Activated T-helper 17 cell treated with anti-CD3 and anti-CD28 coated beads, Interleukin-2, amount 50 U/mL, for 72 hours (primary cell): ENCODE measurements at places on chromosomes 5 and 9. TPM values are rescaled to one million over a fixed set of nuclear protein-coding genes. Genes with fewer than 3 reads are reported as not detected.

GRCh38 chr5:23466401-23466912, 41.0 kb upstream of the PRDM9 start:
- no peaks in the 10 kb centered on the region for H3K4me1 ChIP-seq
- ATAC-seq = no peak
- H3K36me3 ChIP-seq = no peaks in the 10 kb centered on the region

Gene PCDHGA3
- not detected for total RNA-seq

DNA sequence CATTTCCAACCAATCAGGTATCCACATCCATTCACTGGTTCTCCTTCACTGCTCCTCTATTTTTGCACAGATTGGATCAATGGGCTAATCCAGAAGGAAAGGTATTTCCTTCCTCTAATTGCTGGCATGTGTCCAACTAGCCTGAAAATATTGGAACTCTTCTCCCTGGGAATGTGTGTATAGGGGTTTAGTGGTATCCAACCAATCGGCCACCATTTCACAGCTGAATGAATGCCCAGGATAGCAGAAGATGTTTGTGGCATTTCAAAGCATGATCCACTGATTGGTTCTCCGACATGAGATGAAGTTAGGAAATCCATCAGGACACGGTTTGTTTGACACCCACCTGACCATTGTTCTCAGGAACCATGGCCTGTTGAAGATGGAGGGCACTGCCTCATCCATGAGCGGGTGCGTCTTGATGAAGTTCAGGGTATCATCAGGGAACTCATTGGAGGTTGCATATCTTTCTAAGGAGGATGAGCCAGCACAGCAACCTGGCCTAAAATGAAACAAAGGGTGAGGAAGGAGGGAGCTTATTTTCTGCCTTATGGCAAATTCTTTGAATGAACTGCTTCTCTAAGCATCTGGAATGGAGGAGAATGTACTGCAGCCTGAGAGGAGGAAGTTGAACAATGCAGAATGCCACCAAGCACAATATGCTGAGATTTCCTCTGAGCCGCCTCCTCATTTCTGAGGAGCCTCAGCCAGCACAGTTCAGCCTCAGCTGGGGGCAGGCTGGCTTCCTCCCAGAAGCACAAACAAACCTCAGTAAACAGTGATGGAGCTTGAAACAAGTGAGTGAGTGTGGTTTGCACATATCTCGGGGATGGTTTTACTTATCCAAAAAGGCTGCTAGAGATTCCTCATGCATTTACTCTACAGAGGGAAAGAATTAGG, 94.6 kb downstream of the SEMA6A start:
- H3K4me3 ChIP-seq = no peak overlapping the region
- no peaks in the 10 kb centered on the region for H3K4me1 ChIP-seq
- H3K27me3 ChIP-seq = no peaks in the 10 kb centered on the region
- no peak overlapping the region for H3K27ac ChIP-seq

Gene FBXW2
- 87.8 TPM for total RNA-seq

Gene QRFP
- total RNA-seq = not detected

Gene ATP10B
- not detected for total RNA-seq

DNA sequence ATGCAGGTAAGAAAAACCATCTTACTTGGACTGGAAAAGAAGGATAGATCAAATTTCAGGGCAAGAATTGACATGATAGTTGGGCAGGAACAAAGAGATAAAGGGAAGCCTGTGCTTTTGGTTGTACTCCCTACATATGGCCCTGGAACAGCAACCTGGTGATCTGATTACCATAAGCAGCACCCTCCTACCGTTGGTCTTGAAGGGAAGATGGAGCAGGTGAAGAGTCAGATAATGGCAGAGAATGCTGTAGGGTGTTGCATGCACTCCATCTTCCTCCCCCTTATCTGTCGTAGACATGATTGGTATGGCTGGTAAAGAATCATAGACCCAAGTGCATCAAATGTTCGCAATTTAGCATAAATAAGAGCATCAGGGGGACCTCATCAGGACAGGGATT, 4.7 kb downstream of the IRGM start:
- H3K4me1 ChIP-seq = peaks cover 13% of the 10 kb centered on the region
- no peaks in the 10 kb centered on the region for H3K36me3 ChIP-seq
- no peak overlapping the region for H3K4me3 ChIP-seq
- no peak overlapping the region for H3K27ac ChIP-seq
- ATAC-seq = no peak

Gene TPM2
- 4.1 TPM for total RNA-seq

GRCh38 chr5:76384189-76384588, 18.9 kb upstream of the IQGAP2 start:
- no peak for ATAC-seq
- H3K27ac ChIP-seq = no peak overlapping the region
- H3K4me1 ChIP-seq = peaks cover 16% of the 10 kb centered on the region
- peak overlapping the region; percentile 41 for H3K4me3 ChIP-seq

DNA sequence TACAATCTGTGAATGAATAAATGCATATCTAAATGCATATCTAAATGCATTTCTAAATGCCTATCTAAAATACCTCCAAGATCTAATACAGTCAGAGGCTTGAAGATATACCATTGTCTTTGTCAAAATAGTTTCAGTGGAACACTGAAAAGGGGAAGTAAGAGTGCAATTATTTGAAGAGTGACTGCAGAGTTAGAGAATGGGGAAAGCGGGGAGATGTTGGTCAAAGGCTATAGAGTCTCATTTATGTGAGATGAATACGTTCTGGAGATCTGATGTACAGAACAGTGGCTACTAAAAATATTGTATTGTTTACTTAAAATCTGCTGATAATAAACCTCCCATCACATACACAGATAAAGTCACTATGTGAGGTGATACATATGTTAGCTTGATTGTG, 1126.2 kb upstream of the CDH9 start:
- no peaks in the 10 kb centered on the region for H3K27me3 ChIP-seq
- no peak for ATAC-seq
- H3K36me3 ChIP-seq = no peaks in the 10 kb centered on the region

DNA sequence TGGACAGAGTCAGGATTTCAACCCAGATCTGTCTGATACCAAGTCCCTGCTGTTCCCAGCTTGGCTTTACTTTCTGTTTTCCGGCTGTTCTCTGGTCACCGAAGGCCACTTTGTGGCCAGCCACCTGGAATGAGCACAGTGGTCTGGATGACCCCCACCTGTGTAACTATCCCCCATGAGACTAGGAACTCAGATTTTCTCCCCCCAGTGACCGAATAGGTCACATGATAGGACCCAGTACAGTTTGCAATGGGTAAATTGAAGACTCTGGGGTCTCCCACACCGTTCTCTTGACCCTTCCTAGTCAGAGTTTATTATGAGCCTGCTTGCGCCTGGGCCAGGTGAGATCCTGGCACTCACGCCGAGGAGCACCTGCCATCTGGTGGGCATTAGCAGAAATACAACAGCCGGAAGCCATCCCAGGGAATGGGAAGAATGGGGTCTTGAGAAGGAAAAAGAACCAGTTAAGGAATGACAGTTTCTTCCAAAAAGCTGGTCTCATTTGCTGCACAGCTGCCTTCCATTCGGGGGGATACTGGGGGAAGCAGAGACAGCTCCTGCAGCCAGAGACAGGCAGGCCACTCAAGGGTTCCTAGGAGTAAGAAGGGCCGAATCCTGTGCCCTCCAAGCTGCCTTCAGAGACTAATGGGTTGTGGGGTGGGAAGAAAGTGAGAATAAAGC, 7.1 kb downstream of the PHYHD1 start:
- H3K36me3 ChIP-seq = no peaks in the 10 kb centered on the region
- peak overlapping the region; percentile 76 for H3K27ac ChIP-seq
- H3K27me3 ChIP-seq = no peaks in the 10 kb centered on the region
- H3K4me1 ChIP-seq = peaks cover 11% of the 10 kb centered on the region

- peaks cover 15% of the 10 kb centered on the region for H3K36me3 ChIP-seq
- peaks cover 40% of the 10 kb centered on the region for H3K4me1 ChIP-seq
- no peaks in the 10 kb centered on the region for H3K27me3 ChIP-seq
- H3K4me3 ChIP-seq = no peak within 1 kb of the TSS
These were observed at the start of gene JAK2 for GRCh38 chr9:4984621-4985385. JAK2 (plus strand) TSS chr9:4985272; CDS start chr9:5021988, 36,716 bp downstream.

GRCh38 chr5:67305913-67306710, 109.5 kb upstream of the CD180 start:
- no peak overlapping the region for H3K27ac ChIP-seq
- H3K4me3 ChIP-seq = no peak overlapping the region
- ATAC-seq = peak; percentile 24
- H3K36me3 ChIP-seq = no peaks in the 10 kb centered on the region

Gene TEX48
- total RNA-seq = 0.67 TPM

DNA sequence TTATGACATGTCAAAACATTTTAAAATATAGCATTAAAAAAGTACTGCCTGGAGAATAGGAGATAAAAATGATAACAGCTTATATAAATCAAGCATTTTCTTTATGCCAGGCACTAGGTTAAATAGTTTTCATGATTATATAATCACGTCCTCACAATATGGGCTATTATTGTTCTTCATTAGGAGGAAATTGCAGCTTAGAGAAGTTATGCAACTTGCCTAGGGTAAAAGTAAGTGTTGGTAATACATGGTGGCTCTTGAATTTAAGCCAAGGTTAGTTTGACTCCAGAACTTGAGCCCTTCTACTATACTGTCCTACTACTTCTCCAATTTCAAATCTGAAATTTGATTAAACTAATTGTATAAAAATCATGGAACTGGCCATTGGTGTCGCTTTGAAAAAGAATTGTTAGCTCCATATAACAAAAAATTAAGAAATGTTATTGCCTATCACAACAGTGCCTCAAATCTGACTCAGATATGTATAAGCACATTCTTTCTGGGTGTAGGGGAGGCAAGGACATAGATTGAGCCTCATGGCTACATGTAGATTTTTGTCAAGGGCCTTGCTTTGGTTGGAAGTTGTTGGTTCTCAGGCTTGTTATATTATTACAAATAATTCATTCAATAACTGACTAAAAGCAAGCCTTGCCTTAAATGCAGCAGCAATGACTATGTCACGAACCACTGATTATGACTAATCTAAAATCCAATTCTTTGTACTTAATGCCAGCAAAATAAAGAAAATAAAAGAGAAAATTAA, 223.5 kb upstream of the DAB2 start:
- no peak overlapping the region for H3K27ac ChIP-seq
- H3K4me3 ChIP-seq = no peak overlapping the region
- H3K27me3 ChIP-seq = peaks cover 3% of the 10 kb centered on the region
- ATAC-seq = no peak
- H3K36me3 ChIP-seq = no peaks in the 10 kb centered on the region

- H3K27ac ChIP-seq = peak overlapping the region; percentile 83
- no peaks in the 10 kb centered on the region for H3K27me3 ChIP-seq
- ATAC-seq = no peak
- peaks cover 66% of the 10 kb centered on the region for H3K36me3 ChIP-seq
- H3K4me1 ChIP-seq = peaks cover 40% of the 10 kb centered on the region
These were observed 678 bp downstream of the GBA2 start for GRCh38 chr9:35748242-35748857.

Gene SLC4A9
- 0.26 TPM for total RNA-seq

Gene PDE6A
- total RNA-seq = not detected

Gene GALNT12
- total RNA-seq = 5.5 TPM

- peaks cover 86% of the 10 kb centered on the region for H3K36me3 ChIP-seq
- H3K4me1 ChIP-seq = no peaks in the 10 kb centered on the region
- H3K4me3 ChIP-seq = no peak overlapping the region
- no peak for ATAC-seq
- no peaks in the 10 kb centered on the region for H3K27me3 ChIP-seq
- no peak overlapping the region for H3K27ac ChIP-seq
These were observed 50.9 kb downstream of the MRRF start for GRCh38 chr9:122315534-122315933.

GRCh38 chr5:59221769-59222168, 638.9 kb downstream of the RAB3C start:
- no peak overlapping the region for H3K27ac ChIP-seq
- no peak overlapping the region for H3K4me3 ChIP-seq
- H3K36me3 ChIP-seq = no peaks in the 10 kb centered on the region
- no peak for ATAC-seq

DNA sequence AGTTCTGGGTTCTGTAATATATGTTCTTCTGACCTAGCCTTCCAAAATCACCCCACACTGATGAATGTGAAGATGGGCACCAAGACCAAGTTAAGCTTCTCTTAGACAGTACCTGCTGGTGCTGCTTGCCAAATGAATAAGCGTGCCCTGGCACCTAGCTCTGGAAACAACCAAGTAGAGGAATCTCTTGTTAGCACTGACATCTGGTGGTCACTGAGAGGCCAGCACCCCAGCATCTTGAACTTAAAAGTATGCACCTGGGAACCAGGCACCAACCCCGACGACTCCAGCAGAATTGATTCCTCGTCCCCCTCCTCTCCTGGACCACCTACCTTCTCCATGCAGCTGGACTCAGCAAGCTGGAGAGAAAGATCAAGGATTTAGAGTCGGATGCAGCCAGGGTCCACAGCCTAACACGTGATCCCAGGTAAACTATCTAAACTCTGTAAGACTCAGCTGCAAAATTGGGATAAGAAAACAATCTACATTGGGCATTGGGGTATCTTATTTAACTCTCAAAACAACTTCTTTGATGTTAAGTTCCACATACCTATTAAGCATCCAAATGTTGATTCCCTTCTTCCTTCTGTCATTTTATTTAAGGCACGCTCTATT, 89.8 kb downstream of the SLC1A3 start:
- no peaks in the 10 kb centered on the region for H3K36me3 ChIP-seq
- no peak overlapping the region for H3K4me3 ChIP-seq
- no peaks in the 10 kb centered on the region for H3K4me1 ChIP-seq
- H3K27ac ChIP-seq = no peak overlapping the region
- H3K27me3 ChIP-seq = peaks cover 22% of the 10 kb centered on the region

DNA sequence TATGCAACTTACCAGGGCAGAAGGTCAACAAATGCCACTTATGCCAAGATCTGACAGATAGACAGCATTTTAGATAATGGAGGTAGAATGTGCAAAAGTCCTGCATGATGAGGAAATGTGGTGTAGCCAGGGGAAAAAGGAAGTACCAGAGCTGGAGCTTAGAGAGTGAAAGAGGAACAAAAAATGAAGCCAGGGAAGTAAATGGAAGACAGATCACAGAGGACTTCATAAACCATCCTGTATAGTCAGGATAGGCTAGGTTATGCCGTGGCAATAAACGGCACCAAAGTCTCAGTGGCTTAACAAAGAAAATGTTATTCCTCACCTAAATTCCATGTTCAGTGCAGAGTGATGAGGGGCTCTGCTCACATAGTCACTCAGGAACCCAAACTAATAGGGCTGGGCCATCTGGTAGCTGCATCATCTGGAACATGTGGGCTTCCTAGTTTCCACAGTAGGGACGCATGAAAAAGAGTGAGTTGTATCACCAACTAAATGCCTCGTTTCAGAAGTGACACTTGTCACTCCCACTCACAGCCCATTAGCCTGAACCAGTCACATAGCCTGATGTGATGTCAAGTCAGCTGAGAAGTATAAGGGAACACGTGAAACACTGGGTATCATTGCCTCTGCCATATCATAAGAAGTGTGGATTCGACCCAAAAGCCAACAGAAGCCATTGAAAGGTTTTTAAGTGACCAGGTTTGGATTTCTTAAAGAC, 70.3 kb downstream of the SH3RF2 start:
- H3K36me3 ChIP-seq = no peaks in the 10 kb centered on the region
- no peak overlapping the region for H3K4me3 ChIP-seq
- no peak overlapping the region for H3K27ac ChIP-seq
- H3K27me3 ChIP-seq = peaks cover 7% of the 10 kb centered on the region
- no peak for ATAC-seq

- H3K36me3 ChIP-seq = peaks cover 6% of the 10 kb centered on the region
- H3K4me1 ChIP-seq = peaks cover 37% of the 10 kb centered on the region
- peak overlapping the region; percentile 100 for H3K4me3 ChIP-seq
- peak overlapping the region; percentile 80 for H3K27ac ChIP-seq
- peak; percentile 43 for ATAC-seq
These were observed 3.4 kb upstream of the CNTRL start for GRCh38 chr9:121071370-121071755.
